Stimulated activated CD8-positive, alpha-beta memory T cell treated with anti-CD3 and anti-CD28 coated beads, Interleukin-4, amount 100 ng/mL, for 4 hours (primary cell): ENCODE measurements at places on chromosomes 1 and 21.

DNA sequence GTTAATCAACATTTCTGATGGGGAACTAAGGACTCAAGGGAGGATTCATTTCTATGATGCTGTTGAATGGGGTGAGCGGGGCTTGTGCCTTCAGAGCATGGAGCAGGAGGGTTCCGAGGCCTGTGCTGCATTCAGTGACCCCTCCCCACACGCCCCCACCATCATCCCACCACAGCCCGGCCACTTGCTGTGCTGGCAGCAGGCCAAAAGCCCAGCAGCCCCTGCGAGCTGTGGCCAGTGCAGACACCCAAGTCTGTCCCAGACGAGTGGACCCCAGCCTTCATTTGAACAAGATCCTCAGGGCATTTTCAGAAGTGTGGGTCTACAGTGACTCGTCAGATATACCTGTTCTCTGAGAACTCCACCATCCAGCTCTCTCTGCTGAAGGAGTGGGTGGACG lies 242.0 kb downstream of the GRIK3 start:
- no peak for DNase-seq

- no peak for DNase-seq
Measured at GRCh38 chr1:25774206-25774803, 25.7 kb upstream of the SELENON start.

DNA sequence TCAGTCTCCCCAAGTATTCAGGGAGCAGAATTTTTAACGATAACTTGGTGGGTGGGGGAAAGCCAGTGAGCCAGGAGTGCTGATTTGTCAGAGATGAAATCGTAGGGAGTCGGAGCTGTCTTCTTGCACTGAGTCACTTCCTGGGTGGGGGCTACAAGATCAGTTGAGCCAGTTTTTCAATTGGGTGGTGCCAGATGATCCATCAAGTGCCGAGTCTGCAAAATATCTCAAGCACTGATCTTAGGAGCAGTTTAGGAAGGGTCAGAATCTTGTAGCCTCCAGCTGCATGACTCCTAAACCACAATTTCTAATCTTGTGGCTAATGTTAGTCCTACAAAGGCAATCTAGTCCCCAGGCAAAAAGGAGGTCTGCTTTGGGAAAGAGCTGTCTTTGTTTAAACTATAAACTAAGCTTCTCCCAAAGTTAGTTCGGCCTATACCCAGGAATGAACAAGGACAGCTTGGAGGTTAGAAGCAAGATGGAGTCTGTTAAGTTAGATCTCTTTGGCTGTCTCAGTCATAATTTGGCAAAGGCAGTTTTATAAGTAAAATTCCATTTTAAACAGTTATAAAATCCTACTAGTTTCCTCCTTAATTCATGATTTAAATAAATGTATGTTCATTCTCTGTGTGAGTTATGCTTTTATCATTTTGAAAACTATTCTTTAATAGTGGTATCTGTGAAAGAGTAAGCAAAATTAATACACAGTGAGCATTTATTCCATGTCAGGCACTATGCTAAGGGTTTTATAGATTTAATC lies 51.7 kb downstream of the SLC16A1 start:
- DNase-seq = peak; percentile 19

DNA sequence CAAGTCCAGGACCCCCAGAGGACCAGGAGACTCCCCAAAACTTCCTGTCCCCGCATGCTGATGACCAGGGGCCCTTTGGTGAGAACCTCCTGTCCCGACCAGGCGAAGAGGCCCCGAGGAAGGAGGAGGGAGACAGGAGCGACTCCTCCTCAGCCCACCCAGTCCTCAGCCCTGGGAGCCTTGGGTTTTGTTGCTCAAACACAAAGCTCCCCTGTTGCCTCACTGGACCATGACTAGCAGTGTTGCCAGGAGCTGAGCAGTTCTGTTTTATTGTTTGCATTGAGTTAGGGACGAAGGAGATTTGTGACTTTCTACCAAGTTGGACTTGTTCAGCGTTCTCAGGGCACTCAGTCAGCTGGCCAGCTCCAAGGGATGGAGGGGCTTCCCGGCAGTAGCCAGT lies 10.0 kb downstream of the UMODL1 start:
- no peak for DNase-seq

DNA sequence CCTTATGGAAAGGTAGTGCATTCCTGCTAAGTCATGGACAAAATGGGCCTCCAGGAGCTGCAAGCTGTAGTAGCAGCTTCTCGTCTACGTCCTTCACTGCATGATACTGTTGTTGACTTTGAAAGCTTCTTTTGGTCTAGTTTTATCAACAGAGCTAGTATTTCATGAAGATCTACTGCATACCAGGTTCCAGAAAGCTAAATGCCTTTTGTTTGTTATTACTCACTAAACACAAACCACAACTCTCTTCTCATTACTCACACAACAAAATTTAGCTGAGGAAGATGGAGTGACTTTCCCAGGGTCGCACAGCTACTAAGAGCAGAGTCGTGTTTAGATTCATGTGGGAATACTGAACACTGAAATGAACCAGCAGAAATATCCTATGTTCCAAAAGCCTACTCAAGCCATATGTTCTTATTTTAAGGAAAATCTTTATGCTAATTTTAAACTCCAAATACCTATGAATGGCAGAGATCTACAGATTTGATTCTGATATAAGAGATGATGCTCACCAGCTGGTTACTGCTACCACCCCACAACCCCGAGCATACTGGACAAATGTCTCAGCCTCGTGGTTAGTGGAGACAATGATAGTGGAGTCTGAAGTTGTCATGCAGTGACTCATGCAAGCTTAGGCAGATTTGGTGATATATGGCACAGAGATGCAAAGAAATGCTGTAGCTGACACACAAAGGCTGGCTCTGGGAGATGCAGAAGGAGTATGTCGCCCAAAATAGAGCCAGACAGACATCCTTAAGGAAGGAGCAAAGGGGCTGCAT lies 20.6 kb downstream of the PGBD2 start:
- DNase-seq = no peak

DNA sequence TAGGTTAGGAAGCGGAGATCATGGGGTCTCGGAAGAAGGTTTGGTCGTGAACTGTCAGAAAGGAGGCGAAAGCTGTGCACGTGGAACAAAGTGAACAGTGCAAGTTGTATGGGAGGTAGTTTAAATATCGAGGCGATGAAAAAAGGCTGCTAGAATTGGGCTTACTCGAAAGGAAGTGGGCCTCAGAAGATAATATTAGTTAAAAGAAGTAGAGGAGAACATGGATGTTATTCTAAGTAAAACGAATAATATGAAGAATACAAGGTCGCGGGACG lies 571 bp downstream of the WDR3 start:
- DNase-seq = no peak

DNA sequence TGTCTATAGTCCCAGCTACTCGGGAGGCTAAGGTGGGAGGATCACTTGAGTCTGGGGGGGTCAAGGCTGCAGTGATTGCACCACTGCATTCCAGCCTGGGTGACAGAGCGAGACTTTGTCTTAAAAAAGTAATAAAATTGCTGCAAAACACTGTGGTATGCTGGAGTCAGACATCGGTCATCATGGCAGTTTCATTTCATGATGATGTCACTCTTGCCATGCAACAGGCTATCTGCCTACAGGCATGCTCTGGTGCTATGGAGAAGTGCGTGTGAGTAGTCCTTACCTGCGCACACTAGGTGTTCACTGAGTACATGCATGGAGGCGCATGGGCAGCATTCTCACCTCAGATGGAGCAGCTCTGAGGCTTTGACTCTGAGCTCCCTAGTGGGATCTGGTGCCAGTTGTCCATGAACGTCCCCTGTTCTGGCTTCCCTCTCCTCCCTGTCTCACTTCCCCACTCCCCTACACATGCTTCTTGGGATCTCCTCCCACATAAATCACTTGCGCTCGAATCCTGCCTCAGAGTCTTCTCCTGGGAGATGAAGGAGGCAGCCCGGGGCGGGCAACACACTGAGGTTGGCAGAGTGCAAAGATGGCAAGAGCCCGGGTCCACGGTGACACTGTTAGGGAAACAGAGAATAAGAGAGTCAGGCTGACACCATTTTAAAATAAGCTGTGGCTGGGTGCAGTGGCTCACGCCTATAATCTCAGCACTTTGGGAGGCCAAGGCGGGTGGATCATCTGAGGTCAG lies 10.4 kb upstream of the CELA3B start:
- DNase-seq = no peak

- DNase-seq = no peak
Measured at GRCh38 chr1:54240741-54241335, 40.9 kb downstream of the MRPL37 start.

GRCh38 chr21:34800797-34801518 lies 132.2 kb downstream of the CLIC6 start:
- no peak for DNase-seq

- no peak for DNase-seq
Measured at GRCh38 chr1:114691061-114691460, 4.3 kb downstream of the AMPD1 start.

GRCh38 chr1:154943649-154944400 lies 7.3 kb upstream of the PMVK start:
- DNase-seq = no peak

DNA sequence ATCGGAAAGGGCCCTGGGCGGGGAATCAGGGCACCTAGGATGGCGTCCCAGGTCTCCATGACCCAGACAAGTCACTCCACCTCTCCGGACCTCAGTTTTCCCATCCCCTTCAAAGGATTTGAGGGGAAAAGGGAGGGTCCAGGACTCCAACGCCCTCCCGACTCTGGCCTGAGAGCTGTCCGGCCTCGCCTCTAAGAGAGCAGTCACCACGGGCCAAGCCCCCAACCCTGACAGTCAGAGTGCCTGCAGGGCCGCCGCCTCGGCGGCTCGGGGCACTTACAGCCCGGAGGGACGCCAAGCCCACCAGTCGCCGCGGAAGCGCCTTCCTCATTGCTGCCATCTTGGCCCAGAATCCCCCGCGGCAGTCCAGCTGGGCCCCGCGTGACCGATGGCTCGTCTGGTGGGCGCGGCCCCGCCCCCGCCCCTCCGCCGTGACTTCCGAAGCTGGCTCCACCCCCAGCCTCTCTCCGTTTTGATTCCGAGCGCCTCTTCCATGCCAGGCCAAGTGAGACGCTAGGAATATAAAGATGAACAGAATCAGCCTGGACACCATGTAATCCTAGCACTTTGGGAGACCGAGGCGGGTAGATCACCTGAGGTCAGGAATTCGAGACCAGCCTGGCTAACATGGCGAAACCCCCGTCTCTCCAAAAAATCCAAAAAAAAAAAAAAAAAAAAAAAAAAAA lies at the start of gene HMGCL:
HMGCL (minus strand) TSS at position 354 of the 686 bp plus-strand sequence; CDS start at position 340, 14 bp downstream.
- peak; percentile 68 for DNase-seq

- no peak for DNase-seq
Measured at GRCh38 chr1:184287001-184287400, 99.8 kb upstream of the C1orf21 start.

DNA sequence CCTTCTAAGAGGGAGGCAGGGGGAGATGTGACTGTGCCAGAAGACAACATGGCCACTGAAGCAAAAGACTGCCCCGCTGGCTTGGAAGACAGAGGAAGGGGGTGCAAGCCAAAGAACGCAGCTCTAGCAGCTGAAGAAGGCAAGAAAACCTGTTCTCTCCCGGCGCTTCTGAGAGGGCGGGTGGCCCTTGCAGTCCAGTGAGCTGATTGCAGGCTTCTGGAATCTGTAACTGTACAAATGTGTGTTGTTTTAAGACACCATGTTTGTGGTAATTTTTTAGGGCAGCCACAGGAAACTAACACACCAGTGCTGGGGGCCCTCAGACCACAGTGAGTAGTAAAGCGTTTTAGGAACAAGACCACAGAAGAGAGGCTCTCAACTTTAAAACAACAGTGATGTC lies 47.0 kb downstream of the CD46 start:
- no peak for DNase-seq

GRCh38 chr1:192787914-192788585 lies 20.8 kb upstream of the RGS2 start:
- no peak for DNase-seq

DNA sequence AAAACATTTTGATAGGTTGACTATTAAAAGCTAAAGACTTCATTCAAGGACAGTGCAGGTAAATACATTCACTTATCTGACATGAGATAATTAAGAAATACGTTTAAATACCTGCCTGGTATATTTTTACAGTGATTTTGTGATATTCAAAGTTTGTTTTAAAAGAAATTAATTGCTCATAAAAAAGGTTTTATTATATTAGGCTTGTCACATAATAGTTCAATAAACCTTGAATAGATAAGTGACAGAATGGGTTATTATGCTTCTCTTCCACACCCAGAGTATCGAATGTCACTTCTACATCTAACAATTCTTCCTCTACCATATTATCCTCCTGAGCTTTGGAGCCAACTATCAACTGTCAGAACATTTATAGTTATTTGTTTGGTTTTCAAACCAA lies 60.0 kb downstream of the LTN1 start:
- DNase-seq = no peak

GRCh38 chr21:45290948-45291612 lies 3.4 kb upstream of the POFUT2 start:
- no peak for DNase-seq

DNA sequence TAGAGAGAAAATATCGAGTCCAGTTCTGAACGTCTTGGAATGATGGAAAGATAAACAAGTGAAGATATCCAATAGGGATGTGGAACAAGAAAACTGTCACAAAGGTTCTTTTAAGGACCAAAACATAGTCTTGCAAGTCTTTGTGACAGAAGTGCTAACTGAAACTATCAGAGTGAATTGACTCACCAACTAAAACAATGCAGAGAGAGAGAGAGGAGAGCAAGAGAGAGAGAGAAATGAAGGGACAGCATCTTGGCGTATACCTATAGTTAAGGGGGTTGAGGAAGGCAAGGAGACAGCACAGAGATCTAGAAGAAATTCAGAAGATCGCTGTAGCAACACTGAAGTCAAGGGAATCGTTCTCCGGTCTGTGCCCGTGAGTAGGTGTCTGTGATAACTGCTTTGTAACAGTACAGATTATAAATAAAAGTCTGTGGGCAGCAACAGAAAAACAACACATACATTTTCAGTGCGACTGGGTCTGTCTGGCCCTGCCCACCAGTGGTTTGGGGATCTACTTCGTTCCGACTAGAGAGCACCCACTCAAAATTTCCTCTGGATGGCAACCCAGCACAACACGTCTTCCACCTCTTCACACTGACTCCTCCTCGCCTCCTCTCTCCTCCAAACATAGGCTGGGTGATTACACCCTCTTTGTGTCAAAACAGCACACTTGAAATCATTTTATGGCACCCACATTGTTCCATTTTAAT lies 4.8 kb upstream of the COA6 start:
- no peak for DNase-seq

DNA sequence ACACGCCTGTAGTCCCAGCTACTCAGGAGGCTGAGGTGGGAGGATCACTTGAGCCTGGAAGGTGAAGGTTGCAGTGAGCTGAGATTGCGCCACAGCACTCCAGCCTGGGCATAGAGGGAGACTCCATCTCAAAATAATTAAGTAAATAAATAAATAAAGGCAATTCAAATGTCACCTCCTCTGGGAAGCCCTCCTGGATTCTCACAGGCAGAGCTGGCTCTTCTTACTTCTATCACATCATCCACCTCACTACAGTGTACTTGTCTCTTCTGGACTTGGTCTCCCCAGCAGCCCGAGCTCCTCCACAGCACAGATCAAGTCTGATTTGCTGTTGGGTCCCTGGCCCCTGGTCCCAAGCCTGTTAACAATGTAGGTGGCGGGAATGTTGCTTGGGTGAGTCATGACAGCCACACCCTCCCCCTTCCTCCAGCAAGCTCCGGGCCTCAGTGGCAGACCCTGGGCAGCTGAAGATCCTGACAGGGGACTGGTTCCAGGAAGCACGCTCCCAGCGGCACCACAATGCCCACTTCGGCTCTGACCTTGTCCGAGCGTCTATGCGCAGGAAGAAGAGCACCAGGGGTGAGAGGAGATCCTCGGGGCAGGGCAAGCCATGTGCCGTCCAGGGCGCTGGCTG lies 5.3 kb downstream of the SYTL1 start:
- DNase-seq = no peak
